ENCODE measurements at places on chromosomes 6 and 20. TPM values are rescaled to one million over a fixed set of nuclear protein-coding genes. Genes with fewer than 3 reads are reported as not detected.

- DNase-seq: peak; percentile 80
These were observed 45.9 kb downstream of the RIPOR3 start for GRCh38 chr20:50645253-50646068.

DNA sequence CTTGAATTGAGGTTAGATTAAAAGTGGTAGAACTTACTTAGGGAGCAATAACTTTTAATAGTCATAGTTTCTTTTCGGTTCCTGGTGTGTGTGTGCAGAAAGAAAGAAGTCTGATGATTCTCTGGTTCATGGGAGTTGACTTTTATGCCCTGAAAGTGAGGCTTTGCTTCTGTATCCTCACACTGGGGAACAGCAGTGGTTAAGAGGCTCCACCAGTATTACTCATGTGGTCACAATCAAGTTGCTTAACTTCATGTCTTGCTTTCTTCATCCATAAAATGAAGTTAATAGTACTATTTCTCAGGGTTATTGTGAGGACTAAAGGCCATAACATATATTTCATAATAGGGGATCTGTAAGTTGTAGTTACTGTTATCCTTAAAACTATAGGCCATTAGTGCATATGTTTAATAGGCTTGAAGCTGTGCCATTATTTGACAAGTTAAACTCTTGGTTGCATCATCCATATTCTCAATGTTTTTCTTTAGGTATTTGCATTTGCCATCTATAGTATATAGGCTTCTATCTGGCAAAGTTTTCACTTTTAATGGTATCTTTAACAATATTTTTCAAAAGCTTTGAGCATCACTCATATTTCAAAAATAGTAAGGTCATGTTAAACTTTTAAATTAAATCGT, 262.4 kb downstream of the PLCB1 start:
- peak; percentile 7 for DNase-seq

GRCh38 chr6:25223490-25223991, 55.6 kb upstream of the CARMIL1 start:
- no peak for DNase-seq

DNA sequence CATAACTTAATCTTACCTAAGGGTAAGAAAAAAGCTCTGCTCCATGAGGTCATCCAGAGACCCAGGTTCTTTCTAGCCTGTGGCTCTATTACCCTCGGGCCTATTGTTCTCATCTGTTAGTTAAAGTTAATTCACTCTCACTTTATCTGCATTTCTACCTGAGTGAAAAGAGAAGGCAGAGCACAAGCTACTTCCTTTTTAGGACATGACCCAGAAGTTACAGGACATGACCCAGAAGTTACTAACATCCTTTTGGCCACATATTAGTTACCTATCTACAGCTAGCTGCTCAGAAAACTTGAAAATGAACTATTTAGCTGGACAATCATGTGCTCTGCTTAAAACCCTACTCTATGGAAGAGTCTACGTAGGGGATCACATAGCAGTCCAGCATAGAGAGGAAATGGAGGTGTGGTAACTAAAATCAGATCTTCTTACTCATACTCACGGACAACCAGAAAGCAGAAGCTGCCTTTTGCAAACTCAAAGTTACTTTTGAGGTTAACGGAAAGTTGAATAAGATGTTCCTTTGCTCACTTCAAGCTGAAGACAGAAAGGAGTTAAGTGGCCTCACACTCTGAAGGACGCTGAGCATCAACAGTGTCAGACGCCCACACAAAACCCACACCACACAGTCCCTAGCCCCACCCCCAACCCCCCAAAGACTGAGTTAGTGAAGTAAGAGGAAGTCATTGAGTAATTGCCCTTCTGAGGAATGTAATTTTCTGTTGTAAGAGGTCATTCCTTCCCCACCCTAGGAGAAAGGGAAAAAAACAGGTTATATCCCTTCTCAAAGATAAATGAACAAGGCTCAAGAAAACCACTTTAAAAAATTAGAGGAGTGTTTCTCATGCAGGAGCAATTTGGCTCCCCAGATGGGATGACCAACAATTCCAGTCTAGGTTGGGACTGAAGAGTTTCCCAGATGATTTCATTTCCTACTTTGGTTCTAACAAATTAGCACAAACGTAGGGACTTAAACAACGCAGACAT, 45.9 kb upstream of the TAB2 start:
- no peak for DNase-seq

GRCh38 chr20:45647441-45648050, 16.5 kb upstream of the WFDC9 start:
- DNase-seq: no peak

GRCh38 chr20:42530855-42531448, 658.8 kb downstream of the PTPRT start:
- DNase-seq: no peak

DNA sequence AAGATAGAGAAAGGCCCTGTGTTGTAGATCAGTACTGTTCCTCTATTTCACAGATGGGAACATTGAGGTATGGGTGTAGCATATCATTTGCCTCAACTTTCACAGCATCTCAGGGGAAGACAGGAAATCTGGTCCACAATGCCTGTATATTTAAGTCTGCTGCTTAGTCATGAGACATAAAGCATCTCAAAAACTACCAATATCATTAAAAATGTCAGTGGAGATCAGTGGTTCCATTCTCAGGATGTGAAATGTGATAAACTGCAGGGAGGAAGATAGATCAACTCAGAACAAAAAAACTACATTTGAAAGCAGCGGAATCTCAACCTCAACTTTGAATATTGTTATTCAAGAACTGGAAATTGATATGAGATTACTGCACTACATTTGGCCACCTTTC, 192.9 kb upstream of the PREP start:
- no peak for DNase-seq

DNA sequence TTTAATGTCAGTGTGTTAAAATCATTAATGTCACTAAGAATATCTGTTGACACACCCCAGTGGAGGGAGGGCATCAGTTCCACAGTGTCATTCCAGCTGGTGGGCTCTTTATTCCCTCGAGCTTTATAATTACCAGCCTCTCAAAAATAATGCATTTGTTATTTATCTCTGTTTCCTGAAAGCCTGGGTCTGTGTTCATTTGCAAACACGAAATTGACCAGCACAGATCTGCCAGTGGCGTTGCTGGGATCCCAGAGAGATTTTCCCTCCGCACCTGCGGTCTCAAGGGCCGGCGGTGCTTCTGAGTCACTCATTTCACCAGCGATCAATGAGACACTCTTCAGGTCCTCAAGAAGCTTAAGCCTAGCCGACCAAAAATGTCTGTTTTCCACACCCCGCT, 5.7 kb upstream of the PYGB start:
- no peak for DNase-seq

DNA sequence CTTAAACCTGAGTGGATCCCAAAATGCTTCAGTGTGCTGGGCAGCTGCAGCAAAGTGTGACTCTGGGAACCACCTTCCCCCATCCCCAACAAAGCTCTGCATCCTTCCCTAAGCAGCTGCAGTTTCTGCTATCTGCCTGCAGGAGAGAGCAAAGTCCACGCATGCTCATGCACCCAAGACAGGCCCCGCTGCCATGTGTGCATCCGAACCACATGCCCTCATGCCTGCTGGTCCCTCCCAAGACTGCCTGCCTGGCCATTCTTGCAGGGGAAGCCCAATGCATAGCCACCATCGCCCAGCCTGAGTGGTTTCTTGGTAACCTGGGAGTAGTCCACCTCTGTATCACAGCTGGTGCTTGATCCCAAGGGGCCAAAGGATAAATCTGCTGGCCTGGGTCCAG, 94.3 kb upstream of the OLIG3 start:
- no peak for DNase-seq

- no peak for DNase-seq
These were observed 348.1 kb downstream of the GRIK2 start for GRCh38 chr6:101741474-101742171.

DNA sequence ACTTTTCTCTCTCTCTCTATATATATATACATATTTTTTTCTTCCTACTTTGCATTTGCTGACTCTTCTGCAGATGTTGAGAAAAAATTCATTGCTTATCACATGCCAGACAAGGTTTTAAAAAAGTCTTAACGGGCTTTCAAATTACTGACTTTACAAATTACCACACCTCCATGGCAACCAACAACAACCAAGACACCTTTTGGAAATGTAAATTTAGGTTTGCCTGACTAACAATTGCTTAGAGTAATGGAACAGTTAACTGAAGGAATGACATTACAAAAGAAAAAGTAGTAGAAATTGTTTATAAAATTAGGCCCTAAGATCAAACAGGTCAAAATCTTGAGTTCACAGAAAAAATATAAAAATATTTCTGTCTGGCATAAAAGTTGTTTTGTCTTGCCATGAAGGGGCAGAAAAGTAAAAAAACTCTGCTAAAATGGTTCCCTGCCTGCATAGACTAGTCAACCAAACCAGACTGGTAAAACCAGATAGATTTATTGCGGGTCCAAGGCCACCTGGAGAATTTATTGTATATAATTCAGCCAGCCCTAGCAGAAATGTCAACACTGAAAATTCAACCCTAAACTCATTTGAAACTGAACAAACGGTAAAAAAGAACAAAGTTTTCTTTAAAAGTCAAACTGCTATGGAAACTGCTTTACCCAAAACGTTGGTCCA, 92.8 kb upstream of the FRMD1 start:
- DNase-seq: no peak

GRCh38 chr6:169671563-169671962, 30.3 kb downstream of the WDR27 start:
- no peak for DNase-seq

DNA sequence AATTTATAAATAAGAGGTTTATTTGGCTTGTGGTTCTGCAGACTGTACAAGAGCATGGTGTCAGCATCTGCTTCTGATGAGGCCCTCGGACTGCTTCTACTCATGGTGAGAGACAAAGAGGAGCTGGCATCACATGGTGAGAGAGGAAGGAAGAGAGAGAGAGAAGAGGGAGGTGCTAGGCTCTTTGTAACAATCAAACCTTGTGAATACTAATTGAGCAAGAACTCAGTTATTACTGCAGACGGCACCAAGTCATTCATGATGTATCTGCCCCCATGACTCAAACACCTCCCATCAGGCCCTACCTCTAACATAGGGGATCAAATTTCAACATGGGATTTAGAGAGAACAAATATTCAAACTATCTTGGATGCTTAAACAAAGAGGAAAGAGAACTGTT, 6.3 kb upstream of the SIRPG start:
- peak; percentile 29 for DNase-seq

- DNase-seq: no peak
These were observed 136.9 kb downstream of the CD83 start for GRCh38 chr6:14254505-14254904.

DNA sequence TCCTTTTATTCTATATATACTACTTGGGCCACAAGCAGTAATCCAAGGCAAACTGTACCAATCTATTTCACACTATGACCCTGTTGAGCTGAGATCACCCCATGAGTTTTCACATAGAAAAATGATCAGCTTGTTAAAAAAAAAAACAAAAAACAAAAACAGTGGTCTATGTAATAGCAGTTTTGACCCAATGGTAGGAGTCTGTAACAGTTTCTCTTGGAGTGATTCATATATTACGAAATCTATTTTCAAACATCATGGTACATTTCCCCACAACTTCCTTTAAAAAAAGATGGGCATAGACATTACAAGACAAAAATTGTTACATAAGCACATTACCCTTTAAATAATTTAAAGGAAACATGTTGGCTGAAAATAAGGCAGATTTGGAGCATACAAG, 78.1 kb downstream of the PRSS35 start:
- DNase-seq: no peak

DNA sequence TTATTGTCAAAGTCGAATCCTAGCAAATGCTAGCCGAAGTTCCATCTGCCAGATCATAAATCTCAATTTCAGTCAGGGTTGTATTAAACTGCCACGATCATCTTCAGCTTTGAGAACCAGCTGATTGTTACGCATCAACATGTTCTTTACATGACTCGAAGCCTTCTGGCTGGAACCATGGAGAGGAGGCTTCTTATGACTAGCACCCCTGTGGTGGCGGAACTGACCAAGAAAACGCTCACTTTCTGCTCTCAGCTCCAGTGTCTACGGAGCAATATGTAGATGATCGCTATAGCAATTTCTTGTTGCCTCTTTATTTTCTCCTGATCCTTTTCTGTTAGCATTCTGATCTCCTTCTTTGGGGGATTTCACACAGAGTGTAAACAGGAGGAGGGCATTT, 479.4 kb upstream of the SLC35B3 start:
- DNase-seq: peak; percentile 69

DNA sequence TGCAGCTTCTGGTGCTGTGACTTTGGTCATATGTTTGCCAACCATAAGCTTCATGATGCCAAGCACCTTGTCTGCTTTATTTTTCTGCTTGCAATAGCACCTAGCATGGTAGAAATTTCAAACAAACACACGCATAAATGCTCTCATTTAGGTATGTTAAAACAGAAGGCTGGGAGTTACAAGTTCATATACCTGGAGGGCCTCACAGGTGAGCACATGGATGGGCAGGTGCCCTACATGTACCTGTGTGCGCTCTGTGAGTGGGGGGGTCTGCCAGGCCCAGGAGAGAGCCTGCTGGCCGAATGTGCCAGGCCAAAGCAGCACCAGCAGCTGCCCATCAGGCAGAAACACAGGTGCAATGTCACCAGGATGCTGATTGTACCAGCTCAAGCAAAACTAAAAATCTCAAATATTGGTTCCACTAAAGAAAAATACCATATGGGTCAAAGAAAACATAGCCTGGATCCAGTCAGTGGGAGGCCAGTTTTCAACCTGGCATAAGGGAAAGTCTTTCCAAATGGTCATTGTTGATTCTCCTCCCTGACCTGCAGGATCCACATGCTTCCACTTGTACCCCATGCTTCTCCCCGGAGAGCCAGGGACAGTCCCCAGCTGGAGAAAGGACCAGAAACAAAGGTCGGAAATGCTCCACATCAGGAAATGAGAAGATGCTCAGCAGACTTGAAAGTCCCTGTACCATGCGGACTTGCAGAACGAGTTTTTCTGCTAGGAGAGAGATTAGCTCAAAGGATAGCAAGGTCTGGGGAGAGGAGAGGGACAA, 7.2 kb upstream of the PFDN4 start:
- peak; percentile 44 for DNase-seq

DNA sequence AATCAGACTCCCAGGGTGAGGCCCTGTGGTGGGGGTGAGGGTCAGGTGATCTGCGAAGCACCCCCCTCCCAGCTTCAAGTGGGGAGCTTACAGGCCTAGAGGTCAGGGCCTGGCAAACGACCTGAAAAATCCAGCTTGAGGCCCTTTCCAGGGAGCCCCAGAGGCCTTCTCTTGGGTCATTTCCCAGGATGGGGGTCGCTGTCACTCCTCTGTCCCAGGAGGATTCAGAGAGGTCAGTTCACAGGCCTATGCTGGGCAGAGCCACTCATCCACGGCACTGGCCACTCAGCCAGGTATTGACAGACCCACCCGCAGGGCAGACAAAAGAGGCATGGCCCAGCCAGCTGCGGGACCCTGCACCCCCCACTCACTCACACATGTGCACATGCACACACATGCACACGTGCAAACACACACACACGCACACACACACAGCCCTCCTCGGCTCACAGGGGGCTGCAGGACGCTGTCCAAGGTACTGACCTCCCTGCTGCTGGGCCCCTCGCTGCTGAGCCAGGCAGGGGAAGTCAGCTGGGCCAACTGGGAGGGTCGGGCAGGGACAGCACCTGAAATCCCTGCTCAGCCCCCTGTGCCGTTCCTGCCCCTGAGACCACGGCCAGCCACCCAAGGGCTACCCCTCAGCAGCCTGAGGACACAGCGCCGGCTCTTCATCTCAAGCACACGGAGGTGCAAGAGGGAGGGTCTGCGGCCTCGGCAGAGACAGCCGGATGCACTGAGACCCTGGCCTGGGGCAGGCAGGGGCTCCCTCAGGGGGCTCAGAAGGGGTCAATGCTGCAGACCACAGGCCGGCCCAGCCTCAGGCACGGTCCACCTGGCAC, 113.8 kb downstream of the TAF4 start:
- DNase-seq: no peak

The HLA-DMA gene
- polyA plus RNA-seq: 1.8 TPM

The HLA-C gene
- 234 TPM for polyA plus RNA-seq

The LY6G6D gene
- polyA plus RNA-seq: not detected

The SPEF1 gene
- polyA plus RNA-seq: 0.16 TPM

The SNRPB gene
- polyA plus RNA-seq: 616 TPM
